ENCODE measurements at places on chromosomes 4 and X. TPM values are rescaled to one million over a fixed set of nuclear protein-coding genes. Genes with fewer than 3 reads are reported as not detected.

GRCh38 chrX:45628041-45628440, 427.4 kb upstream of the DIPK2B start:
- H3K4me1 ChIP-seq = no peaks in the 10 kb centered on the region
- no peak overlapping the region for H3K27ac ChIP-seq
- H3K36me3 ChIP-seq = no peaks in the 10 kb centered on the region
- no peak overlapping the region for H3K4me3 ChIP-seq

DNA sequence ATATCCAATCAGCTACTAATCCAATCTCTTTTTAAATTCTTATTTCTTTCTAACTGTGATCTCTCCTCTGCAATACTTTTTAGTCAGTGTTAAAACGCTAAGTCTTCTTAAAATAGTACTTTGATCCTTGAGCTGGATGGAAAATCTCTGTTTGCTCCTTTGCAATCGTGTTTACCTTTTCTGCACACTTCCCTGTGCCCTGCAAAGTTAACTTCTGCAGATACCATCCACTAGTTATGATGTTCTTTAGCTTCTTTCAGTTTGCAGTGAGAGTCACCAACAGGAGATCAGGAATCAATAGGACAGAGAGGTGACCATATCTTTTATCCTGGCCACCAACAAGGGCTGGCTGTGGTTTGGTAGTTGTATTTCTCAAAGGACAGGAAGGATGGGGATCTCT, 391.5 kb downstream of the GASK1B start:
- H3K27ac ChIP-seq = no peak overlapping the region
- H3K4me1 ChIP-seq = peaks cover 2% of the 10 kb centered on the region
- peaks cover 2% of the 10 kb centered on the region for H3K27me3 ChIP-seq
- no peak for DNase-seq

The PRR32 gene
- total RNA-seq = not detected

The GPRIN3 gene
- 94.3 TPM for total RNA-seq

- peaks cover 6% of the 10 kb centered on the region for H3K4me1 ChIP-seq
- H3K36me3 ChIP-seq = peaks cover 4% of the 10 kb centered on the region
- no peak overlapping the region for H3K27ac ChIP-seq
- no peak for DNase-seq
Measured at GRCh38 chr4:169063441-169063840, 53.4 kb upstream of the CBR4 start.

DNA sequence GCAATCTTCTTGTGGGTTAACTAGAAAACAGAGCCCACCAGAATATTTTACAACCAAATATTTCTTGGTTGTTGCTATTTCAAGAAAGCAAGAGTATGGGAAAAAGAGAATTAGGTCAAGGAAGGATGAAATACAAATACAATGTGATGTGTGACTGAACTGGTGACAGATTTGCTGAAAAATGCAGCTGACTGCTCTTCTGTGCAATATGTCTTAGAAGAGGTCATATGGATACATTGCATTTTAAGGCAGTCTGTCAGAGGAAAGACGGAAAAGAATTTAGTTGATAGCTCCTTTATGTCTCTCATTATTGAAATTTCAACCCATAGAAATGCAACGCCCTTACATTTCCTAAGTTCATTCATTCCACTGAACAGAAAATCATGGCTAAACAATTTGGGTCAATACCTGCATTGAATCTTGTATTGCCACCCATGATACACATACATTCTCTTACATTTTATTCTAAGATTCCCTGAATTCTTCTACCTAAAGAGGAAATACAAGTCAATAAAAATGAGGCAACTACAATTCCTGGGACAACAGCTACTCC, 423.1 kb downstream of the ADAM29 start:
- H3K4me3 ChIP-seq = no peak overlapping the region
- H3K27me3 ChIP-seq = no peaks in the 10 kb centered on the region
- H3K36me3 ChIP-seq = peaks cover 7% of the 10 kb centered on the region
- no peak for DNase-seq
